ENCODE measurements at places on chromosomes 7 and 10.

DNA sequence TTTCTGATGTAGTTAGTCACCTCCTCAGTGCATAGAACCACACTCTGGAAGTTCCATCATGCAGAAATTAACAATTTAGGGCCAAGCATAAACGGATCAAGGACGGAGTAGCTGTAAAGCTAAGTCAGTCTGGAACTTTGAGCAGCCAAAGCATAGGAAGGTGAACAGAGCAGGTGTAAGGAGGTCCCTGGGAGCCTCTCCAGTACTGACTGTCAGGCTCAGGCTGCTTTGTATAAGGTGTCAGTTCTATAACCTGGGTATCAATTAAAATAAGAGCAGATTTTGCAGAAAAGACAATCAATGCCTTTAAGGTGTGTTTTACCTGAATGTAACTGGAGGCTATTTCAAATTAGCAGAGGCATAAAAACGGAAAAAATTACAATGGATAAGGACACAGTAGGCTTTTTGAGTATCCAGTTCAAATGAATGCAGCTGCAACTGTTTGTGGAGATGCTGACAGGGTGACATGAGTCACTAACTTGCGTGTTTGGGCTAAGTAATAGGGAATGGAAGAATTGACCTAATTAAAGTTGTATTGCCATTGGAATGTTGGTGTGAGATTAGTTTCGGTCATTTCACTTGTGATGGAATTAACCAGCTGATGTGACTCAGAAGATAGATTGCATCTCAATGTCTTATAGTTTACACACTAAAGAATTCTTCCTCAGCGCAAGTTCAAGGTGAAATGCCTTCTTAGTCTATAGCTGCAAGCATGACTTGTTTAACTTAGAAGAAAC, 417.9 kb upstream of the CNTNAP2 start:
- DNase-seq, result no peak

DNA sequence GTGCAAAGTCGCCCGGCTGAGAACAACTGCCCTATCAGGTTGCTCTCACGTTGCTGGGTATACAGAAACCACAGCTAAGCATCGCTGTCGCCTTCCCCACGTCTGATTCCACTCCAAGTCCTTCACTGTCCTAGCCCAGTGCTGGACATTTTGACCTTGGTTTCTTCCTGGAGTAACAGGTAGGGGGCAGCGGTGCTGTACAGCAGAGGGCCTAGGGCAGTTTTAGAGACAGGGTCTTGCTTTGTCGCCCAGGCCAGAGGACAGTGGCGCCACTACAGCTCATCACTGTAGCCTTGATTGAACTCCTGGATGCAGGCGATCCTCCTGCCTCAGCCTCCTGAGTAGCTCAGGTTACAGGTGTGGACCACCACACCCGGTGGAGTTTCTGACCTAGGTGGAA, 2.6 kb downstream of the CLDN15 start:
- no peak for DNase-seq

- DNase-seq, result no peak
These were observed 256.9 kb upstream of the MTPN start for GRCh38 chr7:136234040-136234439.

- no peak for DNase-seq
These were observed 91.6 kb downstream of the AMPH start for GRCh38 chr7:38539477-38540081.

- DNase-seq, result no peak
These were observed 178.0 kb downstream of the IMMP2L start for GRCh38 chr7:111384065-111384891.

DNA sequence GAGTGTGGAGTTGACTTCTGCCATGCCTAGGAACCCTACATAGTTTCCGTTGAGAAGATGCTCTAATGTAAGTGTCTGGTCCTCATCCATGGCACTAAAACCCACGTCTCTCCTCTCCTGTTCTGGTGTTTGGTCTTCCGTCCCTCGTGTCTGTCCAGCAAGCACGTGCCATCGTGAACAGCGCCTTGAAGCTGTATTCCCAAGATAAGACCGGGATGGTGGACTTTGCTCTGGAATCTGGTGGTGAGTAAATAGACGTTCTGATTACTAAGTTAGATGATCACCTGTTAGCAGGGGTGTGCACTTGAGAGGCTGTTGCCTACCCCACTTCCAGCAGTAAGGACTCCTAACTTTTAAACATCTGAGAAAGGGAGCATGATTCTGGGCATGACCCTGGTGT, 15.1 kb upstream of the GET4 start:
- no peak for DNase-seq
